ENCODE measurements at places on chromosomes 5 and 9.

- no peak for DNase-seq
Measured at GRCh38 chr5:76283670-76284069, 119.4 kb upstream of the IQGAP2 start.

- DNase-seq = no peak
Measured at GRCh38 chr5:147445090-147445489, 64.8 kb downstream of the DPYSL3 start.

GRCh38 chr5:16642867-16643266 lies 26.1 kb upstream of the RETREG1 start:
- DNase-seq = no peak

- DNase-seq = no peak
Measured at GRCh38 chr5:150323819-150324218, 21.1 kb upstream of the ARSI start.

DNA sequence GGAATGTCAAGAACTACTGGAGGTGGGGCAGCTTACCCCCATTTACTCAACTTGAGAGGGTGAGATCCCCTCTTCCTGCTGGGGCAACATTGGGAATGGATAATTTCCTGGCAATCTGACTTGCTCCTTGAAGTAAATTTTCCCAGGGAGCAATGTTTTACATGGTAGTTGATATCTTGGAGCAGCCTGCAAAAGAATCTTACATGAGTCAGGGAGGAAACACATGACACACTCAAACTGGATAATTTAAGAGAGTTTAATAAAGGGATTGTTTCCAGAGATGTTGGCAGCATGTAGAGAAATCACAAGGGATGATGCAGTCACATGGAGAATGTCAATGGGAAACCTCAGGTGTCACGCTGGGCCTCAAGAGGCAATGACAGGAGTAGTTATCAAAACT lies 212.5 kb downstream of the GAS1 start:
- DNase-seq = no peak

GRCh38 chr5:39024884-39025283 lies 49.3 kb downstream of the RICTOR start:
- DNase-seq = no peak

DNA sequence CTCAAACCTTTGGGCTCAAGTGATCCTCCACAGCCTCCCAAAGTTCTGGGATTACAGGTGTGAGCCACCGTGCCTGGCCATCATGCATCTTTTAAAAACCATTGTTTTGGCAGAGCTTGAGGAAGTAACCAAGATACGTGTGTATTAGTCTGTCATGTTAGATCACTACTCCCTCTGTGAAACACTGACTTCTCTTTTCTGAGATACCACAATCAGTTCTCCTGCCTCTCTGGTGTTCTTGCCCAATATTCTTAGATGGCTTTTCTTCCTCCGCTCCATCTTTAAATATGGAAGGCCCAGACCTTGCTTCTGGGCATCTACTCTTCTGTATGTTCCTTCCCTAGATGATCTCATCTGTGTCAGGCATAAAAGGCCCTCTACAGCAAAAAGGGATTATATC lies 14.2 kb upstream of the CCNB1 start:
- no peak for DNase-seq

- no peak for DNase-seq
Measured at GRCh38 chr9:1083325-1083913, 33.3 kb downstream of the DMRT2 start.

GRCh38 chr9:470552-471194 lies 256.0 kb downstream of the DOCK8 start:
- peak; percentile 36 for DNase-seq

- DNase-seq = no peak
Measured at GRCh38 chr5:68643064-68643463, 427.5 kb downstream of the PIK3R1 start.

DNA sequence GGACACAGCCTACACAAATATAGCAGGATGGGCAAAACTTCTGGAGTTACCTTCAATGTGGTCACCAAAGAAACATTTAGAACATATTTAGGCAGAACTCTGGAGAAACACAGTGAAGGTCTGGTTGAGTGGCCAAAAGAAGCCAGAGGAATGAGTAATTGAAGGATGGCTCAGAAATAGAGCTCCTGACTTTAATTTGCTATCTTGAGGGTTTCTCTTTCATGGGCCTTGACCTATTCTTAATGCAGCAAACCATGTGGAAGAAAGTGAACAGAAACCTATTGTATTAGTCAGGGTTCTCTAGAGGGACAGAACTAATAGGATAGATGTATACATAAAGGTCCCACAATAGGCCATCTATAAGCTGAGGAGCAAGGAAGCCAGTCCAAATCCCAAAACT lies 650.5 kb downstream of the ACTL7B start:
- DNase-seq = no peak

DNA sequence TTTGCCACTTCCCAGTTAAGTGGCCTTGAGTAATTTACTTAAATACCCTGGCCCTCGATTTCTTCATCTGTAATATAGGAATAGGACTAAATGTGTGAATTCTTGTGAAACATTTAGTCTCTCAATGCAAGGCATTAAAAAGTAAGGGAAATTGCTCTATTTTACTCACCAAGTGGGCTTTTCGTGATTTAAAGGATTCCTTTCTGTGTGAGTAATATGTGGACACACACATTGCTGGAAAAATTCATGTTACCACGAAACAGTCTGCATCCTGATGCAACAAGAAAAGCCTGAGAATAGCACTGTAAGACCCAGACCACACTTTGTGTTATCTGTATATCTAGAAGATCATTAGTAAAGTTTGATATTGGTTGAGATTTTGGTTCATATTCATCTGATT lies 1243.0 kb upstream of the CDH9 start:
- no peak for DNase-seq

GRCh38 chr9:36443581-36443980 lies 43.5 kb upstream of the RNF38 start:
- no peak for DNase-seq

DNA sequence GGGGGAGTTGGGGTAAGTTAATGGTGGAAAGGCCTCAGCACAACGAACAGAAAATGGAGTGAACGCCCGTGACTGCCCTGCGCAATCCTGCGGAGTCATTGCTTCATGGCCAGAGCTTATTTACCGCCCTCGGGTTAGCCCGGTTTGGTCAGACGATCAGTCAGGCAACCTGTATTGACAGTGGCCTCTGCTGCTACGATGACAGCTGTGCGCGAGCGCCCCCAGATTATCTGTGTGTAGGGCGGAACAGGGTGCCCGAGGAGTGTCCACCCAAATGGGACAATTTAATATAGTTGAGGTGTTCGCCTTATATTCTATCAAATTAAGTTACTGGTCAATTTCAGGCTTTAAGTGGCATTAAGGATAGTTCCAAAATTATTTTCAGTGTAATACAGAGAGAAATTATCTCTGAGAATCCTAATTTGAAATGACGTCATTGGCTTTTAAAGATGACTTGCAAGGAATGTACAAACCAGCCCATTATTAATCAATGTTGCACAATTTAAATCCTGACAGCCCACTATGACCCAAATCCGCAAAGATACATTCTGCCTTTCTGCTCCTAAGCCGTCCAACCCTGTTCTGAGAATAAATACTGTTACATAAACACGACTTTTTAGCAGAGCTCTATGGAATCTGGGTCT lies 879 bp upstream of the UBQLN1 start:
- peak; percentile 68 for DNase-seq

DNA sequence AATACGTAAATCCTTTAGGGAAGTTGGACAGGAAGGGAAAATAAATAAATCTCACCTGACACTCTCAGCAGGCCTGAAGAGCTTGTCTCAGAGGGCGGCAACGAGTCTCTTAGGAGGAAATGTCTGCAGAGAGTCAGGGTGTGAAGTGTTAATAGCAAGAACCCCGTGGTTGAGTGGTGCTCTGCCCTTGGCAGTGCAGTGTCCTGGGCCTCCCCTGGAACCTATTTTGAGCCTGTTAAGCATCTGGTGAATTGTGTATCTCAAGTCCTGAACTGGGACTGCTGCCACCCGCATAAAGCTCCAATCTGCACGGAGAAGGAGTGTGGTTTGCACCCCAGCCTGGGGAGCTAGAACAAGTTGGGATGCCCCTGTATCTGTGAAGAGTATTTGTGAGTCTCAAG lies 211.8 kb downstream of the GOLPH3 start:
- no peak for DNase-seq

DNA sequence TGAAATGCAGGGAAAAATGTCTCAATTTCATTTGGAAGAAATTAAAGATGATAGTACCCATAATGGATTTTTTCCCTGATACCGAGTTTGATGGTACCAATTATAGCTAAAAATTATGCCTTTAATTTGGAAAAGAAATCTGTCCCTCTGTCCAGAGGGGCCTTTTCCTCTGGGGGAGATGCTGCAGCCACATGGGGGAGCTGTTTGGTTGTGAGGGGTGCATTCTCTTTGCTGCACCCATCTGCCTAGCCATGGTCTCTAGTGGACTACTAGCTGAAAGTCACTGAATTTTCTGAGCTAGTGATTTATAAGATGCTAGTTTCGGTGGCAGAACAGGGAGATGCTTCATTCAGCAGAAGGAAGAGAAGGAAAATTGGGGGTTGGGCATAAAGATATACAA lies 9.6 kb downstream of the SEC61B start:
- peak; percentile 68 for DNase-seq

- no peak for DNase-seq
Measured at GRCh38 chr9:92749934-92750315, 14.7 kb downstream of the BICD2 start.

GRCh38 chr5:180797256-180798192 lies 5.1 kb downstream of the MGAT1 start:
- no peak for DNase-seq

GRCh38 chr9:136303825-136304416 lies at the start of gene CCDC187:
TSS of gene CCDC187 (minus strand) at chr9:136304094. CDS start at chr9:136303830, 264 bp downstream.
- no peak for DNase-seq

GRCh38 chr9:130213911-130214761 lies 41.9 kb downstream of the NCS1 start:
- DNase-seq = no peak

- peak; percentile 20 for DNase-seq
Measured at GRCh38 chr9:92973700-92974099, 26.4 kb downstream of the FGD3 start.

DNA sequence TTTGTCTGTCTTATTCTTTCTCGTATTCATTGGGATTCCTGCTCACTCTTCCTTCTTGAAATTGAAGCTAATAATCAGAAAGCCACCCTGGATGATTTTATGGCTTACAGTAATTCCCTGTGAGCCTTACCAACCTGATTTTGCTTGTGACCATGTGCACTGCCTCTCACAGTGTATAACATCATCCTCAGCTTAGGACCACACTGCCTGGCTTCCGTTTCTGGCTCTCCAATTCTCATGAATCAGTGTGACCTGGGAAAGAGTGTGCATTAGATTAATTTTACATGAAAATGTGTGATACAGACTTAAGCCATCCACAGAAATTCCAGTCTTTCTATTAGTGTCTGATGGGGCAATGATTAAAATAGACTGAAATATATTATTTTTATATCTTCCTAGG lies 126.8 kb upstream of the DMRT1 start:
- DNase-seq = no peak

GRCh38 chr5:150024346-150024984 lies 23.9 kb downstream of the HMGXB3 start:
- DNase-seq = no peak

- DNase-seq = no peak
Measured at GRCh38 chr5:18216016-18216415, 581.8 kb downstream of the TAF11L14 start.

GRCh38 chr5:126138281-126138931 lies 284.8 kb upstream of the GRAMD2B start:
- no peak for DNase-seq

Data from stimulated activated CD8-positive, alpha-beta memory T cell treated with anti-CD3 and anti-CD28 coated beads, Interleukin-4, amount 100 ng/mL, for 48 hours (primary cell).